T-helper 1 cell (primary cell): ENCODE measurements at places on chromosomes 4 and X.

DNA sequence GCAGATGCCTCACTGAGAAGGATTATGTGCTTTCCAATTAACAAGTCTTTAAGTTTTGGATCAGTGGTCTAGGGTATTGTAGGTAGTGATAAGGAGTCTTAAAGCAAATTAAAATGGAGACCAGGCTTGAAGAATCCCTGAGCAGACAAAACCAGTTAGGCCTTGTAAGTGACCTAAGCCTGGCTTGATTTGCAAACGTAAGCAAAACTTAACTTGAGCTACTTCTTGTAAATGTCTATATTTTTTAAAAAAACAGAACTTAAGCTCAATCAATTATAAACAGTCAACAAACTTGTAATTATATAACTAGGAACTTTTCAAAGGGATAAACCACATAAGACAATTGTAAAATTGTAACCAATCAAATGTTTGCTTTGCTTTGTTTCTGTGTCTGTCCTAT, 72.7 kb upstream of the NALF2 start:
- no peak for DNase-seq

- peak; percentile 14 for DNase-seq
Observed at GRCh38 chr4:153142700-153143438, 61.4 kb upstream of the TRIM2 start.

DNA sequence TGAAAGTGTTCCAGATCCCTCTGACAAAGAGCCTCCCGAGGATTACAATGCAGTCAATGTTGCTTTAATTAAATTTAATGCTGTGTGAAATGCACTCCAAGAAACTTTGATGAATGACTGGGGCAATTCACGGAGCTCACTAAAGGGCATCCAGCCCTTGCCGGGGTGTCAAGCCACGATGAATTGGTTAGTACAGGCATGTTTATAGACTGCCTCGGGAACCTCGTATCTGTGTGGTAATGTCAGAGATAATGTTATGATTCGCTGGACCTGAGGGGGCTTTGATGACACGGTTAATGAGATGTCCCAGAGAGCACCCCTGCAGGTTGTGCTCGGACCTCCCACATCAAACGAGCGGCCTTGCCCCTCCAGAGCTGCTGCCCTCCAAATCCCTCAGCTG, 428.8 kb downstream of the NKX6-1 start:
- DNase-seq, result no peak

DNA sequence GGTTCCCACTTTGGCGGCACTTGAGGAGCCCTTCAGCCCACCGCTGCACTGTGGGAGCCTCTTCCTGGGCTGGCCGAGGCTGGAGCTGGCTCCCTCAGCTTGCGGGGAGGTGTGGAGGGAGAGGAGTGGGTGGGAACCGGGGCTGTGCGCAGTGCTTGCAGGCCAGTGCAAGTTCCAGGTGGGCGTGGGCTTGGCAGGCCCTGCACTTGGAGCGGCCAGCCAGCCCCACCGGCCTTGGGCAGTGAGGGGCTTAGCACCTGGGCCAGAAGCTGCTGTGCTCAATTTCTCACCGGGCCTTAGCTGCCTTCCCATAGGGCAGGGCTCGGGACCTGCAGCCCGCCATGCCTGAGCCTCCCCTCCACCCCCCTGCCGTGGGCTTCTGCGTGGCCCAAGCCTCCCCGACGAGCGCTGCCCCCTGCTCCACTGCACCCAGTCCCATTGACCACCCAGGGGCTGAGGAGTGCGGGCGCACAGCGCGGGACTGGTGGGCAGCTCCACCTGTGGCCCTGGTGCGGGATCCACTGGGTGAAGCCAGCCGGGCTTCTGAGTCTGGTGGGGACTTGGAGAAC, 474.3 kb downstream of the MID1IP1 start:
- no peak for DNase-seq

- no peak for DNase-seq
Observed at GRCh38 chrX:146144039-146144438, 326.4 kb downstream of the SLITRK2 start.

GRCh38 chr4:48991357-48991756, 5.3 kb downstream of the CWH43 start:
- no peak for DNase-seq

DNA sequence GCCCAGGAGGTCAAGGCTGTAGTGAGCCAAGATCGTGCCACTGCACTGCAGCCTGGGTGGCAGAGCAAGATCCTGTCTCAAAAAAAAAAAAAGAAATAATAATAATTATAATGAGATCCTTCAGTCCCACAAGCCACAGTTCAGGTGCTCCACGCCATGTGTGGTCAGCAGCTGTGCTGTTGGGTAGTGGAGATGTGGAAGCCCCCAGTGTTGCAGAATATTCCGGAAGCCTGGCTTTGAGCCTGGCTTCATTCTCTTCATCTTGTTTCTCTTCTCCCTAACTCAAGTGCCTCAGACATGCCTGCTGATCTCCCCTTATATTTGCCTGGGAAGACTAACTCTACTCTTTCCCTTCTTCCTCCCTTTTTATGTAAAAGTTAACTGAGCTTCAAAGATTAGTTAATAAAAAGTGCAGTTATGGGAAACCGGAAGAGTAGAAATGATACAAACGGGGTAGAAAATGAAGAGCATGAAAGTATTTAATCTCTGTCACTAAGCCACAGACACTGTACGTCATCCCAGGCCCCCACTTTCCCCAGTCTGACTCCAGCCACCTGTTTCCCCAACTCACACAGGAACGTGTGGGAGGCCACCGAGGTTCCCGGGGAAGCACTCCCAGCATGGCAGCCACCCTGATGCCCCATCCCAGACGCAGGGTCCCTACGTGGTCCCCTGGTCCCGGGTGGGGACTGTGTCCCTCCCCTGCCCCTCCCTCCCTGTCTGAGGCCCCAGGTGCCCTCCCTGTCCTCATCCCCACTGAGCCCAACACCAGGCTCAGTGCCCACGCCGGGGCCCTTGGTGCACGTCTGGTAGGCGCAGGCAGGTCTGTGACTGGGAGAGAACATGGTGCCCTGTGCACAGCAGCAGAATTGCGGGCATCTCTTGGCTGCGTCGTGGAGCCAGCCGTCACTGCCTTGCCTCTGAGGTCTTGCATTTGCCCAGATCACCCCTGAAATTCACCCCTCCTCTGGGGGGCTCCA, 24.0 kb downstream of the PCGF3 start:
- no peak for DNase-seq

DNA sequence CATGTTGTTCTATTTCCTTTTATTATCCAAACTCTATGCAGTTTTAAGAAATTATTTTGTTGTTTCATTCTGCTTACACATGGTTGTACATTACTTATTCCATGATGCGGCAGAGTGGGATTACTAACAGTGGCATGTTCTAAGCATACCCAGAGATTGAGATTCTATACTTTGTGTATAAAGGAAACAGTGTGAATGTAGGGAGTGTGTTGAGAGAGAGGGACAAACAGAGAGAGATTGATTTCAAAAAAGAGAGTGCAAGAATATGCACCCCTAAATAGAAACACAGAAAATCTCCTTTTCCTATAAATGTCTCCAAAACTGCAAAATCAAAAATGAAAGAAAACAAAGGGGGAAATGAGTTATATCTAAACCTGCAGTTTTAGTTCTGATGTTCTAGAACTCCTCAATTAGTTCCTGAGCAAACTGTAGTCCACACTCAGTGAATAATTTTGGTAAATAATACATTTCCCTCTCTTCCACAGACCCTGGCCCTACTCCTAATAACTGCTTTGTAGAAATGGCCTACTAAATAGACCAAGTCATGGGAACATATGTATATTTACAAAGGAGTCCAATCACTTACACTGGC, 31.0 kb downstream of the SLC9B1 start:
- DNase-seq, result no peak

- no peak for DNase-seq
Observed at GRCh38 chr4:42104521-42104920, 47.9 kb downstream of the BEND4 start.

DNA sequence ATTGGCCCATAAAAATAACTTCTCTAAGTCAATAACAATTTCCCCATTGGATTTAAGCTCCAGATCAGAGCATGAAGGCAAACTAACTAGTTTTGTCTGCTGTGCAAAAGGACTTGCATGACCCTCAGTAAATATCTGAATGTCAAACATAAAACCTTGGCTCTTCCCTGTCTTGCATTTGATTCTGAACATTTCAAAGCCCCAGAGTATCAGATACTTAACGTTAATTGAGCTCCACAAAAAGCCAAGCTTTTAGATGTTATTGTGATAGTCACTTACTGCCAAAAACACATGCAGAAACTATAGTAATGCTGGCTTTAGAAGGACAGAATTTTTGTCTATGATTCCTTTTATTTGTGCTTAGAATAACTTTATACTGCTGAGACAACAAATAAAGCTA, 664.2 kb downstream of the ADGRL3 start:
- DNase-seq, result no peak

GRCh38 chr4:155419266-155419665, 42.5 kb upstream of the MAP9 start:
- no peak for DNase-seq

DNA sequence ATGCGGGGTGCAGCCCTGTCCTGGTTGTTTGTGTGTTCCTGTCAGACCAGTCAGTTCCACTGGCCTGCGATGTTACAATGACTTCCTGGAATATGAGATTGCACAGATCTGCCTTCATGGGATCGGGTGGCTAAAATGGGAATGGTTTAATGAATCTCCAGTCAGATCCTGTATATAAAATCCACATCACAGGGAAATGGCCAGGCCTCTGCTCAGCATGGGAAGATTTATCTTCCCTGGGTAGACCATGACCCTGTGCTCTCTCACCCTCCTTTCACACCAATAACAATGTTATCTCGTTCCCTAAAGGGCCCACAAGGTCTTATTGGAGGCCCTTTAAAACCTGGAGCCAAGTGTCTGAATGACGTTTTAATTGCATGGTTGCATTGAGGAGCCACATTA, 307.4 kb downstream of the RAB28 start:
- no peak for DNase-seq

DNA sequence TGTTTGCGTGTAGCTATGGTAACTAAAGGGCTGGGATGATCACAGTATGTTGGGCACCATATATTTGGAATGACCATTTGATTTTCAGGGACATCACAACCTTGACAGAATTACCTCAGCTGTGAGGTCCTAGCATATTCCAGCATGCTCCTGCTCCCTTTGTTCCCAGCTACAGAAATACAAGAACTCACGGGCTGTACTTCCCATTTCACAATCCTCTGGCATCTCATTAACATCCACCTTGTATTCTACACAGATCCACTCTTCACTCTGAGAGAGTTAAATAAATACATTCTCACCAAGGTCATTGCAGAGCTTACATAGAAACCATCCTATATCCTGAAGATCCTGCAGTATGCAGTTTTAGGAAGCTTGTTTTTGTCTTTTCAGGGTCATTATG, 169.7 kb downstream of the FRMPD4 start:
- DNase-seq, result no peak

DNA sequence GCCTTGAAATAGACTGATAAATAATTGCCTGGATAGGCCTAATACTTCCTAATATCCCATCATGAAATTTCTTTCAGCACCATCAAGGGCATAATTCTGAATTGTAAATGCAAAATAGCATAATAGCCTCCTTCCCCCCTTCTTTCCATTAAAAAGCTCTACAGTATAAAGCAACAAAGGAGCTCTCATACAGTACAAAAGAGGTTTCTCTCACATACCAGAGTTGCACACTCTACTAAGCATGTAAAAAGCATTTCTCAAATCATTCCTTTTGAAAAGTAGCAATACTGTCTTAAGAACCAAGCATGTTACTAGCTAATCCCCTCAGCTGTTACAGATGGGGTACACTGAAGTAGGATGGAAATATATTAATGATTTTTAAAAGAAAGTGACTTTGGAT, 509.0 kb downstream of the KLHL13 start:
- no peak for DNase-seq

DNA sequence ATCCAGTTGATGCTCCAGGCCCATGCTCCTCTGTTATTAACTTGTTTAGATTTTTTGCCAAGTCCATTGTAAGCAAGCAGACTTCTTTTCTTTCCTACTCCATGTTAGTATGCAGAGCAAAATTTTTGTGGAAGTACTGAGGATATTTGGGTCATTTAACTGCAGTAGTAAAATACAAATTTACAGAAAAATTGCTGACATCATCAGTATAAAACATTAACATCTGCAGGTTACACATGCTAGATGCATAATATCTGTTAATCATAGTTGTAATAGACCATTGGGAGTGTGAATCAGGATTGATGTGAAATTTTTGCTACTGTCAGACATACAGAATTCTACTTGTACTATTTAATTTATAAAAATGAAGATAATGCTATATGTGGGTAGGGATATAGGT, 454.1 kb upstream of the CXorf51B start:
- no peak for DNase-seq

GRCh38 chrX:100615005-100615404, 21.6 kb downstream of the TSPAN6 start:
- DNase-seq, result no peak

DNA sequence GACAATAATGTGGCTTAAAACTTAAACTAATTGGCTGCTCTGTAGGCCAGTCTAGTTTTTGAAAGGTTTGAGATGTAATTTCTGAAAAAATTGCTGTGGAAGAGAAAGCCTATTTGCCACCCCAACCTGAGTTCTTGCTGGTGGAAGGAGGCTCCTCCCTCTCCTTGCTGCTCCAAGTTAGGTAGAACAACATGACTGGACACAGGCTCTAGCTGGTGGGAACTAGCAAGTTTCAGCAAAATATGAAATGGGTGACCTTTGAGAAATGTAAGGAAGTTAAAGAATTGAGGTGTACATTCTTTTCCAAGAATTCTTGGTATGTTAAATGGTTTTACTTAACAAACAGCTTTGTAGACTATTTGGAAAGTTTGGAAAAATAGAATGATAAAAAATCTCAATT, 8.0 kb downstream of the RPL34 start:
- DNase-seq, result no peak

GRCh38 chr4:183142571-183143550, 43.8 kb downstream of the WWC2 start:
- DNase-seq, result no peak

DNA sequence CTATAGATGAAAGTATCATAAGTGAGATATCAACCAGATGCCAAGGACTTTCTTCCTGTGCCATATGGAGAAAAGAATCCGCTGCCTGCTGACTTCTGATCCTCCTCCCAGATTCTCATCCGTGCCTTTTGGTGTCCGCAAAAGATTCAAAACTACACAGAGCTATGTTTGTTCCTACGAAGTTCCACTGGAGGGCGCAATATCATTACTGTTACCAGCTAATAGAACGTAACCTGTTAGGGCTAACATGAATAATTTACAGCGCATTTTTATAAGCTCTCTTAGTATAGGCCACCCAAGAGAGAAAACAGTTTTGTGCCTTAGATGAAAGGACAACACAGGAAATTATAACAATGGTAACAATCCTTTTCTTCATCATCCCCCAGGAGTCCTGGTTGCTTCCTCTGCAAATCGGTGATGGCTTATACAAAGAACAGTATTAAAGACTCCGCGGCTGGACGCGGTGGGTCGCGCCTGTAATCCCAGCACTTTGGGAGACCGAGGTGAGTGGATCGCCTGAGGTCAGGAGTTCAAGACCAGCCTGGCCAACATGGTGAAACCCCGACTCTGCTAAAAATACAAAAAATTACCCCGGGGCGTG, 22.8 kb upstream of the CENPVL3 start:
- no peak for DNase-seq
